Stimulated activated CD4-positive, alpha-beta T cell treated with anti-CD3 and anti-CD28 coated beads, Interleukin-4, amount 100 ng/mL, for 48 hours (primary cell): ENCODE measurements at places on chromosomes 1 and 21.
A peak's percentile ranks its signal among the peaks of the same experiment; 100 is the strongest.

- peak; percentile 54 for DNase-seq
These were observed at the start of gene SYTL1 for GRCh38 chr1:27341525-27342252. TSS of gene SYTL1 (plus strand) at chr1:27342022. CDS start at chr1:27345335, 3,313 bp downstream.

- no peak for DNase-seq
These were observed 9.4 kb upstream of the SLC25A24 start for GRCh38 chr1:108209456-108210108.

DNA sequence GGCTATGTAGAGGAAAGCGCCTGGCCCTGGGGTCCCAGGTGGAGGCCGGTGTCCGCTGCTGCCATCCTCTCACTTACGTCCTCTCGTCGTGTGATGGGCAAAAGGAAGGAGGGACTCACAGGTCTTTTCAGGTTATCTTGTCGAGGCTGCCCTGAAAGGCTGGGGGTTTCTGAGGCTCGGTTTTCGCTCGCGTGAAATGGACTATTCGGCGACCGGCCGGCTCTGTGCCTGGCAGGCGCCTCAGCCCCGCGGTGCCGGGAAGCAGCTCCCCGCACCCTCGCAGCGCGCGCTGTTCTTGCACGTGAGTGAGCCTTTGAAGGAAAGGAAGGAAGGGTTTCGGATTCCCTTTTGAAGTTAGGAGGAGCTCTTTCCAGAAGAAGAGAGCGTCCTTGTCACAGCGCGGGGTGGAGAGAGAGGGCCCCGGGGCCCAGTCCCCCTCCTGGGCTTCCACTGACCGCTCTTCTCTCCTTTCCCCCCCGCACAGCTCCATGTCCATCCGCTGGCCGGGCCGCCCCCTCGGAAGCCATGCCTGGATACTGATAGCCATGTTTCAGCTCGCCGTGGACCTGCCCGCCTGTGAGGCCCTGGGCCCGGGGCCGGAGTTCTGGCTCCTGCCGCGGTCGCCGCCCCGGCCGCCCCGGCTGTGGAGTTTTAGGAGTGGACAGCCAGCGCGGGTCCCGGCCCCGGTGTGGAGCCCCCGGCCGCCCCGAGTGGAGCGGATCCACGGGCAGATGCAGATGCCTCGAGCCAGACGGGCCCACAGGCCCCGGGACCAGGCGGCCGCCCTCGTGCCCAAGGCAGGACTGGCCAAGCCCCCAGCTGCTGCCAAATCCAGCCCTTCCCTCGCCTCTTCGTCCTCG is 57.2 kb downstream of the AJAP1 start:
- DNase-seq = no peak

DNA sequence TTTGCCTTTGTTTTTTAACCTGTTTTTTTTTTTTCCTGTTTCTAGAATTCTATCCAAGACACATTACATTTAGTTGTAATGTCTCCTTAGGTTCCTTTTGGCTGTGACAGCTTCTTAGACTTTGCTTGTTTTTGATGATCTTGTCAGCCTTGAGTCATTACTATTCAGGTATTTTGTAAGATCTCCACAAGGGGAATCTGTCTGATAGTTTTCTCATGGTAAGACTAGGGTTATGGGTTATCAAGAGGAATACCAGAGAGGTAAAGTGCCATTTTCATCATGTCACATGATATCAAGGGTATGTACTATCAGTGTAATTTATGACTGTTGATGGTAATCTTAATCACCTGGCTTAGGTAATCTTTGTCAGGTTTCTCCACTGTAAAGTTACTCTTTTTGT is 99.1 kb upstream of the GFI1 start:
- DNase-seq = no peak

- no peak for DNase-seq
These were observed 25.7 kb downstream of the WDR4 start for GRCh38 chr21:42853621-42854020.

DNA sequence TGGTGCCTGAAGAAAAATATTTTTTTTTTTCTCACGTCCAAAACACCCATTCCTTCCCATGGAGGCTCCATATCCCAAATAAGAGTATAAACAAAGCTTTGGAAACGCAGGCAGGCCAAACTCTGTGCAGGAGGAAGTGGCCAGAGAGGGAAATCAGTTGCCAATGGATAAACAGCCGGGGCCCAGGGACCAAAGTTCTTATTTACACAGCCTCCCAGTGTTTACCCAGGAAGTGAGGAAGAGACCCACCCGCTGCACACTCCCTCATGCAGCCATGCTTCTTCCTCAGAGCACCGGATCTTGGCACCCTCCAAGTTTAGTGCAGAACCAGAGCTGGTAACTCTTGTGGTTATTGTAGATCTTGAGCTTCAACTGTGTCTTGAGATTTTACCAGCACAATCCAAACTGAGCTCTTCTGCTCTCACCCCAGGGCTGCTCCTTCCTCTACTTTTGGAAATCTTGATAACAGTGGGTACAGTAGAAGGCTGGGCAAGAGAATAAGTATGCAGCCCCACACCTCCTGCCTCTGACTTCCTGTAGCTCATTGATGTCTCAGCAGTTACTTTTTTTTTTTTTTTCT is 14.2 kb downstream of the MARCKSL1 start:
- no peak for DNase-seq

- no peak for DNase-seq
These were observed 49.0 kb downstream of the MRPL37 start for GRCh38 chr1:54248966-54249365.

DNA sequence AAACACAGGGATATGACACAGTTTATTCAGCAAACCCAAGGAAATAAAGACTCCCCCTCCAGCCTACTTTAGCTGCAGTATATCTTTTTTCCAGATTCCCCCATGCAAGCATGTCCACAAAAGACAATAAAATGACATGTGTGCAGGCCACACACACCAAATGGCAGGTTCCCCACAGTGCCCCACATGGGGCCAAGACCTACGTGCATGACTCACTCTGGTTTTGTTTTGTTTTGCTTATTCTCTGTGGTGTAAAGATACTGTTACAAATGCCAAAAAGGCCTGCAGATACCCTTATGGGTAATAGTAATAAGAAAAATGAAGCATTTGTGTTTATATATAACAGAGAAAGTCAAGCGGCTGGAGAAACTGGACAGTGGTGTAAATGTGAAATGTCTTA is 71.6 kb downstream of the RD3 start:
- DNase-seq = no peak

DNA sequence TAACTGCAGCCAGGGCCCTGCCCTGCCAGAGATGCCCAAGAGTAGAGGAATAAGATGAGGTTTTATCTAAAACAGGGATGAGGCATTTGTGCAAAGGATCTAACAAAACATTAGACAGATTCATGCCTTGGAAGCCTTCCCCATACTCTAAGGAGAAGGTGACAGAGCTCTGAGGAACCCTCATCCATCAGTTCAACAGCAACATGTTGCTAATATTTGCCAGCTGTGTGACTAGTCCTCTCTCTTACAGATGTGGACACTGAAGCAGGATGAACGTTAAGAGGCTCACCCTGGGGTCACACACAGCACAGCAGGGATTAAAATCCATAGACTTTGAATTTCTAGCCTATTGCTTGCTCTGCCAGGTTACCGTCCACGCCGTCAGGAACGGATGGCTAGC is 99.0 kb downstream of the ZBTB18 start:
- DNase-seq = no peak

DNA sequence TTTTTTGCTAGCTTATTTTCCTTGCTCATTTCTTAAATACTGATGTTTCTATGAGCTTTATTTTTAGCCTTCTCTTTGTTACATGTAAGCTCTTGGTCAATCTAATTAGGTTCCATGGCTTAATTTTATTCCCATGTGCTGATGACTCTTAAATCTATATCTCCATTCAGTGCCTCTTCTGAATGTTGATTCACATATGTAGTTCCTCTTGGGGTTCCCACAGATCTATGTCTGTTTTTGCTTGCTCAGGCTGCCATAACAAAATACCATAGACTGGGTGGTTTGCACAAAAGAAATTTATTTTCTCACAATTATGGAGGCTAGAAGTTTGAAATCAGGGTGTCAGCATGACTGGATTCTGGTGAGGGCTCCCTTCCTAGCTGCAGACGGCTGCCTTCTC is 58.3 kb upstream of the PLA2G4A start:
- no peak for DNase-seq

DNA sequence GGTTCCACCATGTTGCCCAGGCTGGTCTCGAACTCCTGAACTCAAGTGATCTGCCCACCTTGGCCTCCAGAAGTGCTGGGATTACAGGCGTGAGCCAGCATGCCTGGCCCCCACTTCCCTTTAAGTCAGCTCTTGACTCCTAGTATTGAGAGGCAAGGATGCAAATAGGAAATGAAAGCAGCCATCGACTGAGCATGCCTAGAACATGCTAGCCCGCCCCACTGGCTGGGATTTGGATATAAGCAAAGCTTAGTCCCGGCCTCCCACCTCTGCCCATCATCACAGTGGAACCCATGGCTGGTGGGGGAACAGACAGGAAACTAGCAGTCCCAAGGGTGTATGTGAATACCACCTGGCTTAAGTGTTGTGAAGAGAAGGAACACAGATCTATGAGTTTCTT is 10.5 kb downstream of the C1orf167 start:
- no peak for DNase-seq

DNA sequence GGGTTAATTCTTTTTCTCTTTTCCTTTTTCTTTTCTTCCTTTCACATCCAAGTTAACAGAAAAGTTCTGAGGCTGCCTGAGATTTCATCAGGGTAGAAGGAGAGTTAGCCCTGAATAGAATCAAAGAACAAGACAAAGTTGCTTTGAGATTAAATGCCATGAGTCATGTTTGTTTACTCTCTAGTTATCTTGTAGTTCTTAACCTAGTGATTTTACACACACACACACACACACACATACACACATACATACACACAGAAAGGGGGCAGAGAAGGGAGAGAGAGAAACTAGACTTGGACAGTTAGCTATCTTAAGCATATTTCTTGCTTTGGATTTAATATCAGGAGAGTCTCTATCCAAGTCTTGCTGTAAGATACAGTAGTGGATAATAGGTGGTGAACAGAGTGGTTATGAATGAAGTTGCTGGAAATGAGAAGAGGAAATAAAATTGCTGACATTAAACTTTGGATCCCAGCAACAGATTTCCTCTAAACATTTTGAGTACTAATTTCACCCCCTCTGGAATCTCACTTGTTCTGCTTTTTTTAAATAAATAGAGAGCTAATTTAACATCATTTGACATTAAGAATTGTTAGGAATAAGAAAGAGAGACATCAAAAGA is 19.9 kb downstream of the PLA2G4A start:
- no peak for DNase-seq

DNA sequence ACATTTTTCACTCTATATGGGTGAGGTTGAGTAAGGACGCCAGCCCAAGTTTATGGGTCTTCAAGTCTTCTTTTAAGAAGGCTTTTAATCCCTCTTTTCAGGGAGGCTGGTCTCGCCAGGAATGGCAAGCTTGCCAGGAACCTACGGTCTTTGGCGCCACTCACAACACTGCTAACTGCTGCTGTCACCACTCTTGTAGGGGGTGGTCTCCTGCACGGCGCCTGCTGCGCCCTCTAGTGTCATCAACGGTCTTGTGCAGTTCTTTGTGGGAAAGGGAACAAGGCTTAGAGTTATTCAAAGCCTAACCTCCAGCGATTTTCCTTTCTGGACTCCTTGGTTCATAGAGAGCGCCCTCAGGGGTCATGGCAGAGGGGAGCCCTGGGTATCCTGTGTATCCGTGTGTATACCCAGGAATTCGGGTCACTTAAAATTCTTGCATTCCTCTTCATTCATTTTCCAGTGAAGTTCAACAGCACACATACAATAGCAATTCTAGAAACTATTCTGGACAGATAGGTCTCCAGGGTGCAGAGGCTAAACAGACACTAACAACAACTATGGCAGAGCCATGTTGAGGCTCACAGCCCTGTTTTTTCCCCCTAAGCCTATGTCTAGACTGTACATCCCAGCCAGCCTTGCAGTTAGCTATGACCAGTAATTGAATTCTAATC is 392.8 kb upstream of the CAMK1G start:
- peak; percentile 16 for DNase-seq

DNA sequence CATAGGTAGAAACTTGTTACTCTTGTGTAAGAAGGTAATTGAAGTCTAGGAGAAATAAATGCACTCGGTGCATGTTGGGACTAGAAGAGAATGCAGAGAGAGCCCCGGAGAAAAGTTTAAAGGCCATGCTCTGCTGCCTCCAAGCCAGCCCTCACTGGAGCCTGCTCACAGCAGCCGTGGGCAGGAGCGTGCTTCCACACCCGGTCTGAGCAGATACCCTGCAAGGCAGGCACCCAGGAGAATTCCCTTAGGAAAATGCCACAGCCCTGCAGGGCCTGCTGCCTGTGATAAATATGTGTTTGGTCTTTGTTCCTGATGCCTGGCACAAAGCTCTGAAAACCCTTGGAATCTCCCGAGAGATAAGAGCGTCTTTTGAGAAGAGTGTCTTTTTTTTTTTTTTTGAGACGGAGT is 22.8 kb downstream of the C2CD2 start:
- DNase-seq = no peak

DNA sequence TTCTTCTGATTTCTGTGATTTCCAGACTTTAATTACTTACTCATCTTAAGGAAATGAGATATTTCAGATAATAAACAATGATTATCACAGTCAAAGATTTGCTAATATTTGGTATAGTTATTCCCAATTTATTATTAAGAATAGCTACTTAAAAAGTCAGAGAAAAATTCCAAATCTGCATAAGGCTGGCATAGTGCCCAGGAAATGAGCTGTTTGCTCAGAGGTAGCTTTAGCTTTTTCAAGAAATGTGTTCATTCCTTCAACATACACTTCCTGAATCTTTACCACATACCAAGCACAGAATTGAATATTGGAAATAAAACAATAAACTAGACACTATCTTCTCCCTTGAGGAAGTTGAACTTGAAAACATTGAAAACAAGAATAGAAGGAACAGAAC is 44.3 kb upstream of the KCNK1 start:
- no peak for DNase-seq

- DNase-seq = no peak
These were observed 130.6 kb downstream of the DAB1 start for GRCh38 chr1:57293214-57293613.

DNA sequence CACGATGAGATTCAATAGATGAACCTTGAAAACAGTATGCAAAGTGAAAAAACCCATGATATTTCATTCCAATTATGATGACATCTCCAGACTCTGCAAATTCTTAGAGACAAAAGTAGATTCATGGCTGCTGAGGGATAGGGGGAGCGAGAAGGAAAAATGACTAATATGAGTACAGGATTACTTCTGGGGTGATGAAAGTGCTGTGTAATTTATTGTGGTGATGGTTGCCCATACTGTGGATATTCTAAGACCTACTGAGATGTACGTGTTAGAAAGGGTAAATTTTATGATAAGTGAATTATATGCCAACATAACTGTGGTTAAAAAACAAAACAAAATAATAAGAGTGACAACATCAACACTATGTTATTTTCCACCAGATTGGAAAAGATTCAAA is 18.9 kb upstream of the RGS7 start:
- DNase-seq = no peak

DNA sequence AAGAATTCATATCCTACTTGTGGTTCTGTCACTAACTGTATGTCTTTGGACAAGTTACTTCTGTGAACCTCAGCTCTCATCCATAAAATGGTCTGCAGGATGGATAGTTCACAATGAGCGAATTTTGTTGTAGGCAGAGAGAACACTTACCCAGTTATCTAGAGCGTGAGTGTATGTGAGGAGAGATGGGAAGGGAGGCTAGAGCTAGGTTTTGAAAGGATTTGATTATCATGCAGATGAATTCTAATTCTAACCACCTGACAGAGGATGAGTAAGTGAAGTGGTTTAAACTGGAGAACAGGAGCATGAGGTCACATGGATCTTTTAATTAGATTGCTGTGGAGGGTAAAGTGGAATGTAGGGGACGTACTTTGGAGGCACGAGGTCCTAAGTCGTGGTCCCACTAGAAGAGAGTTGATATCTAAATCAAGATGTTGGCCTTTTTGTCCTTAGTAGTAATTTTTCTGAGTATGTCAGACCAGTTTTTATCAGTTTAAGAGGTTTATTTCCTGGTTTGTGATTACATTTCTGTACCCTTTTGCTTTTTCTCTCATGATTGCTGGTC is 5.0 kb downstream of the SUCO start:
- no peak for DNase-seq
